WERI-Rb-1 (cell line): ENCODE measurements at places on chromosomes 2 and 18.

- no peak for DNase-seq
Measured at GRCh38 chr2:236866542-236867340, 218.9 kb upstream of the COPS8 start.

GRCh38 chr18:77141401-77142118 is 9.0 kb upstream of the MBP start:
- DNase-seq = no peak

DNA sequence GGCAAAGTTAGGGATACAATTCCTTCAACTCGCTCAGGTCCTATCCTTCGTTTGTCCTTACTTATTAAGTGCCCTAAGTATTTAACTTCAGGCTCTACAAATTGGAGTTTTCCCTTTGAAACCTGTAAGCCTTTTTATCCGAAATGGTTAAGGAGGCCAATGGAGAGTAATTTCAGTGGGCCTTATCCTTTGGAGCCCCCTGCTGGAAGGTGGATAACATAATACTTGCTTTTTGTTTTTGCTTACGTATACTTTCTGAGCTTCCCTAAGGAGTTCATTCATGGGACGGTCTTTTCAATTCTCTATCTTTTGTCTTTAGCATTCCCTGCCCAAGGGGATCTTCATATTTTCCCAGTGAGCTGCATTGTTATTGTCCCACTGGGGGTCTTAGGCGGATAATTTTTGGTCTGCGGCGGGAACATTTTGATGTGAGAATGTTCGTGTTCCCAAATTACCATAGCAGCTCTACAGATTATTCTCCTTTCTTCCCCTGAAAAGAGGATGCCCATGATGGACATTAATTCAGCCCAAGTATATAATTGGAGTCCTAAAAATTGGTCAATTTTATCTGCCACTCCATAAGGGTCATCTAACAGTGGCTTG is 34.4 kb upstream of the TRAPPC8 start:
- DNase-seq = peak; percentile 57

DNA sequence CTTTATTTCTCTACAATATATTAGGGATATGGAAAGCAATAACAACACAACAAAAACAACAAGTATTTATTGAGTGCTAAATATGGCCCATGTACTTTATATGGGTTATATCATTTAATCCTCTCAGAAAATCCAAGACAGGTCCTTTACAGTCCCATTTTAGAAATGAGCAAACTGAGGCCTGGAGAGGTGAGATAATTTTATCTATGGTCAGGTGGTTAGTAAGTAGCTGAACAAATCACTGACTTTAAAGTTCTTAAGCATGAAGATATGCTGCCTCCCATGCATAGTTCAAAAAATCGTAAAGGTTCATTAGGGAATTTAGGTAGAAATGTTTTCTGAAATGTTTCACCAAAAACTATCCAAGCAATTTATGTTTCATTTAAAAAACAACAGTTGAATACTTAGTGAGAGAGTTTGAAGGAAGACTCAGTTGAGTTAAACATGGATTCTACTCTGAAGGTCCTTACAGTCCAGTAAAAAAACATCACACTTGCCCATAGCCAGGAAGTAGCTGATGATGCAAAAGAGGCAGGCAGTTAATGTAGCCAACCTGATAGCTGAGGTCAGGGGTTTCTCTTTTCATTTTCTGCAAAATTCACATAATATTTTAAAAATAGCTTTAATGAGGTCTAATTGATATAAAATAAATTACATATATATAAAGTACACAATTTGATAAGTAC is 7.6 kb upstream of the NFE2L2 start:
- DNase-seq = no peak

GRCh38 chr2:42859006-42859552 is 66.7 kb upstream of the HAAO start:
- DNase-seq = peak; percentile 81

- no peak for DNase-seq
Measured at GRCh38 chr2:132773331-132773730, 103.3 kb upstream of the LYPD1 start.

DNA sequence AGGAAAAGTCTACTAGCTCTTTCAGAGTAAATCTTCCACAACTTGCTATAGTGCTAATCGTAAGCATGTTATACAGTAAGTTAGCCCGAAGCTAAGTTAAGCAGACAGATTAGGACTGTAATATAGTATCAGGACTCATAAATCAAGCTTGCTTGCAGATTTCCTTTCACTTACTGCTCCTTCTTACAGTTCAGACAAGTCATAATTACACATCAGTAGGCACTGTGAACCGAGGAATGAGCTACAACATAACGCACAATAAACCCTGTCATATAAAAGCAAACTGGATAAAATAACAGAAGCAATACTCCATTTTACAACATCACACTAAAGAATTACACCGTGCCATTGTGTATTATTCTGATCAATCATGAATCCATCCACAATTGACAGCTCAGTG is 832.6 kb upstream of the ZEB2 start:
- DNase-seq = no peak

GRCh38 chr2:180730976-180731375 is 249.4 kb upstream of the UBE2E3 start:
- DNase-seq = no peak

GRCh38 chr2:233404222-233404621 is 49.9 kb downstream of the DGKD start:
- DNase-seq = peak; percentile 45

DNA sequence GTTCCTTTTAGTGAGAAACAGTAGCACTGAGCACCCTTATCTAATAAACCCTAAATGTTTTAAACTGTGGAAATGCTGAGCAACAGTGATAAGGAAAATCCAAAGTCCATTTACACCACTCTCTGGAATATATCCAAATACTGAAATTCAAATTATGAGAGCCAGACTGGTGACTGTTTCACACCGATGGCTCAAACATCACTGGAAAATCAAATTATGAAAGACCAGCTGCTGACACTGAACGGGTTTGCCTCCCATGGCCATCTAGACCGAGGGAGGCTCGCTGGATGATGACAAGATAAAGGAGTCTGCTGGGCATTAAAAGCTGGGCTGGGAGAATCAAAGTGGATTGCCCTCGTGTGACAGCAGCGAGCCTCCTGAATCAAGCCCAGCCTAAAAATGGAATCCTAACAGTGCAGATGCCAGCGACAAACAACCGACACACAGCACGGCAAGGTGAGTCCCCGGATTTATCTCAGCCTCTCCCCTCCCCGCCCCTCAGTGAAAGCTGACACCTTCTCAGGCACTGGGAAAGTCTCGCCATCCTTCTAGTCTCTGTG is 30.3 kb downstream of the SERPINE2 start:
- DNase-seq = peak; percentile 78

DNA sequence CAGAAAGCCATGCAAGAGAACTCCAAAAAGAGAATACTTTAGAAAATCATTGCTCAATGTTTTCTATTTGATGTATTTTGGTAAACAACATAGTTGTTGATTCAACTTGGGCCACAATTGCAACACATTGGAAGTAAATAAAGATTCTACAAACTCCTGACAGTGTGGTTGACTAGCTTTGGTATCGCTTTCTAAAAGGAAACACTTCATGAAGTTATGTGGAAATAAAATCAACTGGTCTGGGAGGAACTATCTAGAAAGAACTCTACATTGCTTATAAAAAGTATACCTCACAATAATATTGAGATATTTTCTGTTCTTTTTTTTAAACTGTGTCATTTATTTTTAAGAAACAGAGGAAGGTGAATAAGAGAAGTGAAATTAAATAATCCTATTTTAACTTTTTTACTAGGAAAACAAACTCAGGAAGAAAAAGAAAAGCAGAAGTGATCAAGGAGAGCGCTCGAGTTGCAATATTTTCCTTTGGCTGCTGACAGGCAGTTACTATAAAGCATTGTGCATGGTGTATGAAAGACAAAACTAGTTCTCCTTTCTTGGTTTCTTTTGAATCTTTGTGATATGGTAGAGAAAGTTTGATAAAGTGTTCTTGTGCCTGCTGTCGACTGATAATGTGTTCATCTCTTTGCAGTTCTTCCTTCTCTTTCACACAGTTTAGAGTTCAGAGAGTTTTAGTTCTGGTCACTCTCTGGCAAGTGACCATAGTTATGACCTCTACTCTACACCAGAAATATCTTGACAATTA is 3.0 kb downstream of the DHRS9 start:
- no peak for DNase-seq

DNA sequence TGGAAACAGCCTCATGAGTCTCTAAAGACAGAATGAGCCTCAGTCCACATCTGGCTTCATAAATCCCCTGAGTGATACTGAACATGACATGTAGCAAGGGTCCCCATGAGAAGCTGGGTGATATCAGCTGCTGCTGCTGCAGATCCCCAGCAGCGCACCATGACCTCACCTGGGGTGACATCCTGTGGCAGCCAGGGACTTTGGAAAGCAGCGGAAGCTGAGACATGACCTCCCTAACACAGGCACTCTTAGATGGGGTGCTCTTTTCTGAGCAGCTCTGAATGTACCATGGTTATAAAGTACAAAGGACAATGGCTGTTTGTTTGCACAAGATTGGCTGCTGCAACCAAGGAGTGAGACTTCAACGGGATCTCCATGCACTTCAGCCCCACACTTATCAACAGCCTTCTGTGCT is 74.7 kb upstream of the TMEM200C start:
- DNase-seq = no peak

DNA sequence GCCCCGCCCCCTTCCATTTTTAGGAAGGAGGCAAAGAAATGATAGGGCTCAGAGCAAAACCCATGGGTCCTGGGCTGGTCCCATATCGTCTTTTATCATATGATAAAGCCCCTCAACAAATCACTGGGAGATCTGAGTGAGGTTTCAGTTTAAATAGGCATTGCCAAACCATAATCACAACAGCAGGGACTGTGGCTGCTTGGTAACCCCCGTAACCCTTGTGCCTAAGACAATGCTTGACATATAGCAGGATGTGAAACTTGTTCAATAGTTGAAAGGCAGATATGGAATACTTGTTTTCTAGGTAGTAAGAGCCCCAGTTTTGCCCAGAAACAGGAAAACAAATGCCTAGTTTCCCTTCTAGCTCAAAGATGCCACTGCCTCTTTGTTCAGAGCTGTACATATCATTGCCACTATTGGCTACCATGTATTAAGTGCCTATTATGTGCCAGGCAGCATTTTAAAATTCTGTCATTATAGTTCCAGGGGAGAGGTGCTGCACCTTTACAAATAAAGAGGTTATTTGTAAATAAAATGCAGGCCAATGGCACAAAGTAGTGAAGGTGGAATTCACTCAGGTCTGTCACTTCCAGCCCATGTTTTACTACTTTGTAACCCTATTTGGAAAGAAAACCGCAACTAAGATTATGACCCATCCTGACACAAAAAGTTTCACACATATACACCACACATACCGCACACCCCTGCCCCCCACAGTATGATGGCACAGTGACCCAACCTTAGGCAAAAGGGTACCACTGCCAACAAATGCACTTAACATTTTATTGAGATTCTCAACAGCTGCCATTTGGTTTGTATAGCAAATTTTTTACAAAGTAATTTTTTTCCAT is 14.2 kb downstream of the NAGK start:
- no peak for DNase-seq

- DNase-seq = no peak
Measured at GRCh38 chr18:13096719-13097118, 105.6 kb downstream of the CEP192 start.

DNA sequence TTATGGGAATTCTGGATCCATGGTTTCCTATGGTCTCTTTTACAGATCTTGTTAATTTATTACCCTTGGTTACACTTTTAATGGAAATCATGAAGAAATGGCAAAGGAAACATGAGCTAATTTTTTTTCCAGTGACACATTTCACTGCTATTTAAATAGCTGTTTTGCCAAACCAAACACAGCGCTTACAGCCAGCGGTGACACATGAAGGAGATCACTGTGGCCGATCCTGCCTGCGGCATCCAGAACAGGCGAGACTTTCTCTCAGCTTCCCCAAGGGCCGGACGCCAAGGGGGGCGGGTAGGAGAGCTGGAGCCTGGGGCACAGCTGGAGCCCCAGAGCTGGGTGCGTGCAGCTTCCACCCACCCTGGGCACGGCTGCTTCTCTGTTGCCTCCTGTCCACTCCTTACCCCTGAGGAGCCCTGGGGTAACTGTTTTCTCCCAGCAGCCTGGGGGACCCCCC is 81.4 kb upstream of the PKDCC start:
- no peak for DNase-seq

GRCh38 chr18:75293591-75293990 is 83.0 kb downstream of the TSHZ1 start:
- no peak for DNase-seq

DNA sequence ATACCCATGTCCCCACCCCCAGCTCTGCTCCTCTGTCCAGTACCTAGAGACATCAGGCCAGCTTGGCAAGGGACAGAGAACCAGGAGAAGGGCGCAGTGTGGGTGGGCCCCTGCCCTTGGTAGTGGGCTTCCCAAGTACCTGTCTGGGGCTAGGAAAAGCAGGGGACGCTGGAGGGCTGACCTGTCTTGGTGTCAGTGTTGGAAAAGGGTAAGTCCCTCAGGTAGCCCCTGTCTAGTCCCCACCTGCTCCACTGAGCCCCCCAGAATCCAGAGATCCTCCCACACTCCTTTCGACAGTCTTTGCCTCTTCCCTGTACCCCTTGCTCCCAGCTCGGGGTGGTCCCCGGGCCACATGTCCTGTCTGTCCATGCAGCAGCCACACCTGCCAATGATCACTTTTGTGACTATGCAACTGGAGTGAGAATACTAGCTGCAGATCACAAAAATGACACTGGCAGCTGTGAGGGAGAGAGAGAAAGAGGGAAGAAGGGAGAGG is 14.6 kb downstream of the DNAJB2 start:
- DNase-seq = no peak

GRCh38 chr2:126858013-126858412 is 40.7 kb upstream of the TEX51 start:
- no peak for DNase-seq

- peak; percentile 84 for DNase-seq
Measured at GRCh38 chr2:40554665-40555294, 102.9 kb upstream of the SLC8A1 start.

GRCh38 chr18:13199169-13199568 is 19.4 kb upstream of the LDLRAD4 start:
- no peak for DNase-seq

- DNase-seq = no peak
Measured at GRCh38 chr2:19744456-19745199, 157.2 kb downstream of the TTC32 start.

DNA sequence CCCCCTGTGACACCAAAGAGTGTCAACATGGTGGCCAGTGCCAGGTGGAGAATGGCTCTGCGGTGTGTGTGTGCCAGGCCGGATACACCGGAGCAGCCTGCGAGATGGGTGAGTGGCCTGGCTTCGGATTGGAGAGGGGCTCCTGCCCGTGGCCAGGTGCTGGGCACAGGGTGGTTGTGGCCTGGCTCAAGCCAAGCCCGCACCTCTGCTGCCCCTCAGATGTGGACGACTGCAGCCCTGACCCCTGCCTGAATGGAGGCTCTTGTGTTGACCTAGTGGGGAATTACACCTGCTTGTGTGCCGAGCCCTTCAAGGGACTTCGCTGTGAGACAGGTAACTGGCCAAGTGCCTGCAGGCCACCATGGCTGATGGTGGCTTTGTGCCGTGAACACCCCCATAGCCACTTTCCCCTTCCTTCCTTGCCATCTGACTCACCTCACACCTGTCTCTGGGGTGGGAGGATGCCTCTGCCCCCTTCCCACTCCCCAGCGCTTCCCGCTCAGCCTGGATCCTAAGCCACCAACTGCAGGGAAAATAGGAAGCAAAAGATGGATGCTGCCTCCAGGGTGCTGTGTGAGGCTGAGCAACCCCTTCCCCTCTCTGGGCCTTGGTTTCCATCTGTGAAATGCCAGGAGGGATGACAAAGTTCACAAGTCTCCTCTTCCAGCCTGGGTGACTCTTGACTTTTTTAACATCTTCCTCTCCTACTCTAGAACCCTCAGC is 41.8 kb downstream of the SNED1 start:
- no peak for DNase-seq
